ENCODE measurements at places on chromosomes 11 and 22. TPM values are rescaled to one million over a fixed set of nuclear protein-coding genes. Genes with fewer than 3 reads are reported as not detected.

EXPH5 gene
- 1.7 TPM for total RNA-seq

SYCE3 gene
- not detected for total RNA-seq

EHF gene
- total RNA-seq = not detected

MS4A15 gene
- total RNA-seq = not detected

TOLLIP gene
- 68.4 TPM for total RNA-seq

TBX10 gene
- not detected for total RNA-seq

GDPD5 gene
- 9.3 TPM for total RNA-seq

SCGB1C1 gene
- total RNA-seq = not detected

C11orf86 gene
- not detected for total RNA-seq

OR6T1 gene
- total RNA-seq = not detected

SLC25A18 gene
- total RNA-seq = 0.42 TPM

- no peak for DNase-seq
Observed at GRCh38 chr11:61281581-61282250, 13.4 kb downstream of the VWCE start.

- no peak for DNase-seq
Observed at GRCh38 chr11:1863352-1864216, 10.7 kb downstream of the LSP1 start.

GRCh38 chr11:32851251-32851650, 21.5 kb downstream of the PRRG4 start:
- DNase-seq = no peak

DNA sequence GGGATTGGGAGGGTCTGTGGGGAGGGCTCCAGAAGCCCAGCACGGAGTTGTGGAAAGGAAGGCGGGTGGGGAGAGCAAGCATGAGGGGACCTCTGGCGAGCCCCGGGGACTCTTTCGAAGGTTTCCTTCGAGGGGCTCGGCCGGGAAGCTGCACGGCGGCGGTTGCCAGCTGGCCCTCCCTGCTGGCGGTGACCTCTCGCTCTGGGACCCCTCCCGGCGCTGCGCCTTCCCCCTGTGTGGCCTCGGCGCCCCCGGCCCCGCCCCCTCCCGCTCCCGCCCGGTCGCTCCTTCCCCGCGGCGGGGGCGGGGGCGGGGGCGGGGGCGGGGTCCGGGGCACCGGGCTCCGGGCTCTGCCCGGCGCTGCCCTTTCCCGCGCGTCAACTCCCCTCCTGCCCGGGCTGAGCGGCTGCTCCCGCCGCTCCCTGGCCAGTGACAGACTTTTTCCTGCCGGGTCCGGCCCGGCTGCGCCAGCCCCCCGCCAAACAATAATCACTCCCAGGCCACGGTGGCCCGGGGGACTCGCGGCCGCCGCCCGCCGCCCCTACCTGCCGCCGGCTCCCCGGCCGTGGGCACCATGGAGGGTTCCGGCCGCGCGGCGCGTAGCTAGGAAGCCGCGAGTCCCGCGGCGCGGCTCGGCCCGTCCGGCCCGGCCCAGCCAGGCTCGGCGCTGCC, 941 bp downstream of the CLCF1 start:
- DNase-seq = no peak

- no peak for DNase-seq
Observed at GRCh38 chr22:46915950-46916730, 153.7 kb downstream of the TBC1D22A start.

DNA sequence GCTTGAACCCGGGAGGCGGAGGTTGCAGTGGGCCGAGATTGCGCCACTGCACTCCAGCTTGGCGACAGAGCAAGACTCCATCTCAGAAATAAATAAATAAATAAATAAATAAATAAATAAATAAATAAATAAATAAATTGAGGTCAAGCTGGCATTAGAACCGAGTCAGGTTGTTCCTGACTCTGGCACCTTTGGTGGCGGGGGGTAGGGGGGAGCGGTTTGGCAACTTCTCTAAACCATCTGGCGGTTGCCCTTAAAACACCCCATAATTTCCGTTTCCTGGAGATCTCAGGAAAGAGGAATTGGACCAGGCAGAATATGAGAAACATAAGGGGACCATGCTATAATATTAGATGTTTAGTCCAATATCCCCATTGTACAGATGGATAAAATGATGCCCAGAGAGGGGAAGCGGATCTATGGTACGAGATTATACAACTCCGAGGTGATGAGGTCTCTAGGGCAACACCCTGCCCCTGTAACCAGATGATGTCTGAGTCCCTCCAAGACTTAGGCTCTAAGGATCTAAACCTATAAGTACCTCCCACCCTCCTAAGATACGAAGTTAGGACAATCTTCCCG, 785 bp downstream of the CLPB start:
- DNase-seq = no peak

DNA sequence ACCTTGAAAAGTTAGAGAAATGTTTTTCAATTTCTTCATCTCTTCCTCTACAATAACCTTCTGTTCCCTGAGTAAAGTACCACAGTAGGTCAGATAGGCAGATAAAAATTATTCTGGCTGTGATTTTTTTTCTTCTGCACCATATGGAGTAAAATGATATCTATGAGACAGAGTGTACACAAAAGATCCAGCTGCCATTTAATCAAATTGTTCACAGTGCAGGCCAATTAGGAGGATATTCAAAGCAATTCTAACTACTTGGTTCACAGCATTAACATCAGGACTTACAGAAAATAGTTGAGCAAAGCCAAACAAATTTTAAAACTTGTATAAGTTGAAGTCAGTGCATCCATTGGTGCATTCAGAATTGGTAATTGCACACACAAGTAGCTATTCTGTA, 147.9 kb upstream of the LUZP2 start:
- DNase-seq = no peak

DNA sequence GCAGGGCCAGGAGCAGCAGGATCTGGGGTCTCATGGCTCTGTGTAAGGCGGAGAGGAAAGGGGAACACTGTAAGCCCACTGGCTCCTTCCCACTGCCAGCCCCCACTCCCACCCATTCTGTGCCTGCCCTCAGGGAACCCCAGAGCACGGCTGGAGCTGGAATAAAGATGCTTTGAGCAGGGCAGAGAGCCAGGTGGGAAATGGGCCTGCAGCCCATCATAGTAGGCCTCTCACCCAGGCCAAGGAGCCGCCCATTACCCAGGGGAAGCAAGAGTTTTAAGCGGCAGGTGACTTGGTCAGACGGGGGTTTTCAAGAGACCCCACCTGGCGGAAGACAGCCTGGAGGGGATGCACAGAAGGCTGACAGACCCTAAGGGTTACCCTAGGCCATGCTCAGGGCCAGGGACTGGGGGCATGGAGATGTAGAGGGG, 4.6 kb downstream of the LRRC32 start:
- DNase-seq = no peak

- DNase-seq = peak; percentile 89
Observed at GRCh38 chr11:32874132-32874531, 18.5 kb upstream of the QSER1 start.

- peak; percentile 82 for DNase-seq
Observed at GRCh38 chr22:32469799-32470212, 4.8 kb upstream of the FBXO7 start.

- DNase-seq = no peak
Observed at GRCh38 chr11:113493206-113493605, 18.0 kb upstream of the DRD2 start.

DNA sequence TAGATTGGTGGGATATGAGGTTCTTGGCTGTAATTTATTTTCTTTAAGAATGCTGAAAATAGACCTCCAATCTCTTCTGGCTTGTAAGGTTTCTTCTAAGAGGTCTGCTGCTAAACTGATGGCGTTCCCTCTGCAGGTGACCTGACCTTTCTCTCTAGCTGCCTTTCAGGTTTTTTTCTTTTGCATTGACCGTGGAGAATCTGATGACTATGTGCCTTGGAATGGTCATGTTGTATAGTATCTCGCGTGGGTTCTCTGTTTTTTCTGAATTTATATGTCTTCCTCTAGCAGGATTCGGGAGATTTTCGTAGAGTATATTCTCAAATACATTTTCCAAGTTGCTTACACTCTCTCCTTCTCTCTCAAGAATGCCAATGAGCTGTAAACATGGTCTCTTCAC, 122.2 kb downstream of the DDX10 start:
- DNase-seq = no peak

- DNase-seq = no peak
Observed at GRCh38 chr22:31922534-31922933, 21.8 kb upstream of the YWHAH start.

DNA sequence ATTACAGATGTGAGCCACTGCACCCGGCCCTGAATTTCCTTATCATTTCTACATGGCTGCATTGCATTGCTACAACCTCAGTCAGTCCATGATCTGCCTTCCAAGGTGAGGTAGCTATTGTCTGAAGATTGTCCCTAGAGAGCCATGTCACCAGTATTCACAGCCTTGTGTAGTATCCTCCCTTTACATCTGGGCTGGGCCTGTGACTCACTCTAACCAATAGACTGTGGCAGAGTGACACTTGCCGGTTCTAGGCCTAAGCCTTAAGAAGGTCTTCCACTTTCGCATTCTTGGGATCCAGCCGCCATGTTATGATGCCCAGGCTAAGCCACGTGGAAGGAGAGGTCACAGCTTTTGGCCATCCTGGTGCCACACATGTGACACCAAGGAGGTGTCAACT, 10.1 kb upstream of the PLEKHB1 start:
- no peak for DNase-seq

DNA sequence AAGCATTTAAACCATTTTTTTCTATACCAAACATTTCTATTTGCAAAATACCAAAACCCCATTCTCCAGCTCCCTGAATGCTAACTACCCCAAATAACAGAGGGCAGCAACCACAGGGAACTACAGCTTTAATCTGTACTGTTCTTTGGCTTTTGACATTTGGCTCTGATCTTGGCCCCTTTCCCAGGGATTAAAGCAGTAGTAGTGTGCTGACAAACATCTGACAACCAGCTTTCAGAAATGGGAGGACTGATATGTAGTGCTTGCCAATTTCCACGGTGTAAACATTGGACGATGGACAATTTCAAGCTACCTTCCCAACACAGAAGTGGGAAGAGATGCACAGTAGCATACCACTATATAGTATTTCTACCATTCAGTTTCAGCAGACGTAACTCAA, 88.4 kb upstream of the TEAD1 start:
- DNase-seq = no peak
